GM20000 (cell line): ENCODE measurements at places on chromosomes 2 and 18.

DNA sequence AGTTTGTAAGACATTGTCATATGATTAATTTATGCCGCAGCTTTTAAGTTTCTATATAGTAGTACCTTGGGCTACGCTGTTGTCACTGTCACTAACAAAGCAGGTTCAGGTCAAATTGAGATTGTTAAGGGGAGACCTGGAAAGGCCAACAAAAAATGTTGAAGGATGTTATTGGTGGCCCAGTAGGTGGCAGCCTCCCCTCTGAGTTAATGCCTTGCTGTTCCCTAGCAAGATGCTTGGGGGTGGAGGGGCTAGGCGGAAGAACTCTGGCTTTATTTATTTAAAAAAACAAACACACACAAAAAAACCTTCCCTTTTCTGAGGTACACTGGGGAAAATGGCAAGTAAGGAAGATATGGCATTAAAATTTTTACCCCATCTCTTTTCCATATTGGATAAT, 128.3 kb upstream of the ATP5MC3 start:
- peak; percentile 26 for DNase-seq

- no peak for DNase-seq
Measured at GRCh38 chr2:60979231-60979630, 38.3 kb upstream of the PEX13 start.

DNA sequence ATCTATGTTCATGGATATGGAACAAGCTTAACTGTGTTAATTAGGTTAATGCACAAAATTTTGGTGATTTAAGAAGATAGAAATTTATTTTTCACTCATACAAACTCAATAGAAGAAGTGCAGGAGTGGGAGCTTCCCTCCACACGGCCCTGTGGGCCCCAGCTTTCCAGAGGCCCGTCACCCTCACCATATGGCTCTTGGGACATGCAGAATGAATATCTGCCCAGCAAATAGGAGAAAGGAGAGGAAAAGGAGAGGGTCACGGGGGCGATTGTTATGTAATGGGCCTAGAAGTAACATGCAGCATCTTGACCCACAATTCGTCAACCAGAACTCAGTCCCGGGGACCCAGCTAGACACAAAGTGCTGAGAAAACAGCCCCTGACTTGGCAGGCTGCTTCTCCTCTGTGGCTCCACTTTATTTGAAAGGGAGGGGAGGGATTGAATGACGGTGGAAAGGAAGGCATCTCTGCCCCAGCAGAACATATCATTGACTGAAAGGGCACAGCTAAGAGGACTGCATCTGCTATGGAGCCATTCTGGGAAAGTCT, 648.2 kb upstream of the ID2 start:
- DNase-seq, result no peak

GRCh38 chr2:223935459-223936125, 9.5 kb downstream of the WDFY1 start:
- no peak for DNase-seq

- no peak for DNase-seq
Measured at GRCh38 chr2:235052514-235053354, 100.9 kb downstream of the SH3BP4 start.

- DNase-seq, result no peak
Measured at GRCh38 chr18:29153091-29153490, 976.2 kb upstream of the CDH2 start.

GRCh38 chr2:25671622-25672021, 1.8 kb downstream of the DTNB start:
- DNase-seq, result no peak

- DNase-seq, result no peak
Measured at GRCh38 chr2:237857791-237858190, 1.6 kb upstream of the RAMP1 start.

DNA sequence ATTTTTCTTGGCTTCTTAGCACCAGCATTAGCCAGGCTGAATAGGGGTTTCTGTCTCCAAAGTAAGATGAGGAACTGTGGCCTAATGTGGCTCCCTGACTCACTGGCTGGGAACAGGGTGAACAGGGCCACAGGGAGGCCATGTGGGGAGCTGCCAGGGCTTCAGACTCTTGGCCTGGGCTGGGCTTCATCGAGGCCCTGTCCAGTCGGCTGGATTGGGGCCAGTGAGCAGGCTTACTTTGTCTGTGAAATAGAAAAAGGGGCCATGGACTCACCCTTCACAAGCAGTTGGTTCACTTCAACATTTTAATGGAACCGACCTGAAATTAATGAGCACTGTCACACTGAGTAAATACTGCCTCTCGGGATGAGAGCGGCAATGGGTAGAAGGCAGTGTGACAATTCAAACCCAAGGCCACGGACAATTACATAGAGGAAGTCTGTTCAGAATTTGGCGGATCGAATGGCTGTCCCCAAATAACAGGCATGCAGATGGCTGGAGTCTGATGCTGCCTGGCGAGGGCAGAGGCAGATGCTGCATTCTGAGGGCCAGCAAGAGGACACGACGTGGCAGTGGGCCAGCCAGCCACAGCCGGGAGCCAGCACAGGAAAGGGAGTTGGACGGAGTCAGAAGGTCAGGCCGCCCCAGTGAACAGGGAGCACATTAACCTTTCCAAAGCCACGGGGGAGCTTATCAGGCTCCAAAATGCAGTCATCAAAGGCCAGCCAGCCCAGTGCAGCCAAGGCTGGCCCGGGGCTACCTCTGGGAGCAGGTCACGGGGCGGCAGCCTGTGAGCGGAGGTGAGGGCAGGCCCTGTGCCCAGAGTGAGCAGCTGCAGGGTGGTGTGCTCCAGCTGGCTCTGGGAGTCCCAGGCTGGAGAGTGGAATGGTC, 146.6 kb upstream of the REV1 start:
- DNase-seq, result no peak

DNA sequence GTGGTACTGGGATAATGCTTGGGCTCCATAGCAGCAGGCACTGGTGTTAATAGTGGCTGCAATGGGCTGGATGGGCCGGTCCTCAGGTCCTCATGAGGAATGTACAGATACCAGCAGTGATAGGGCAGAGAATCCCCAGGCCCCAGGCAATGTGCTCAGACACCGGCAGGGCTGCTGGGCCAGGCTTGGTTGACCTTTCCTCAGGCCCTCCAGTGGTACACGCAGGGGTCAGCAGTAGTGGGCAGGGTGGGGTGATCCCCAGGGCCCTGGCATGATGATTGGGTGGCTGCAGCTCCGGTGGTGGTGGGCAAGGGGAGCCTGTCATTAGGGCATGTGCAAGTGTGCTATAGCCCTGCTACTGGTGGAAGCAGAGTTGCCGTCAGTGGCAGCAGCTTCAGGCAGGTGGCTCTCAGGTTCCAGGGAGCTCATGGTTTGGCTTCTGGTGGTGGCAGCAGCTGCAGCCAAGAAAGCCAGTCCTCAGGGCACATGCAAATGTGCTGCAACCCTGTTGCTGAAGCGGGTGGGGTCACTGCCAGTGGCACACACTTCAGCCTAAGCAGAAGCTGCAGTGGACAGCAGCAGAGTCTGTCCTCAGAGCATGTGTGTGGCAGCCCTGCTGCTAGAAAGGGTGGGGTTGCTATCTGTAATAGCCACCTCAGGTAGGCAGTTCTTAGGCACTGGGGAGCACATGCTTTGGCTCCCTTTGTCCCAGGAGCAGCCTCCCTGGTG, 56.8 kb downstream of the CCNT2 start:
- DNase-seq, result no peak

DNA sequence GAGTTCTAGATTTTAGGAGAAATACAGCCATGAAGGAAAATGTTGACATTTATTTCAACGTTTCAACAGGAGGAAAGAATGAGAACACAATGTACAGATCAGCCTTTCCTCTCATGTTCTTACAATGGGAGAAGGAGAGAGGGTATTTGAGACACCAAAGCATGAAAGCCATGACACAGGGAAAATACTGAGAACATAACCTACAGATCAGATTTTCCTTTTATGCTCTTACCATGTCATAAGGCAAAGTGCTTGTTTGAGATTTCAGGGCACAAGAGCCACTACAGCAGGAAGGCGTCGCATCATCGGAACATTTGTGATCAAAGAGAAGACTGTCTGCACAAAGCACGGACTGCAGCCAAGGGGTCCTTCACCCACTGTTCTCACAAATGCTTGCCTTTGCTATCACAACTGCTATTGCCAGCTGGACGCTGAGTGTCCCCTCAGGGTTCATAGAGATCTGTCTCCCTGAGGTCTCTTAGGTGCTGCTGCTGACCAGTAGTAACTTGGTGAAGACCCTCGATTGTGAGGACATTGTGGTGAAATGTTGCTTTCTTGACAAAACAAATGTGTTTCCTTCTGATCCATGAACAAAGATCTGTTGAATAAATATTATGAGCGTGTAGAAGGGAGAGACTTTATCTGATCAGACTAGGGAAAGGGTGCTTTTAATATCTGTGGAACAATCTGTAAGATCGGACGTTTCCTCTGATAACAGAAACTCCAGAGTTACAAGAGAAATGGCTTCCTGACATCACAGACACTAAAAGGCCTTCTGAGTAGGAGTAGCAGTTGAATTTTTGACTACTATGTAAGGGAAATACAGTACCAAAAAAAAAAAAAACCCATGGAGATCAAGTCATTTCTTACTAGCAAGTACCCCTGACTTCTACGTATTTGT, 6.4 kb upstream of the IL1RL1 start:
- no peak for DNase-seq

GRCh38 chr2:47437287-47437686, 34.3 kb downstream of the MSH2 start:
- peak; percentile 36 for DNase-seq

GRCh38 chr2:214201892-214202291, 209.0 kb upstream of the VWC2L start:
- DNase-seq, result no peak

- peak; percentile 8 for DNase-seq
Measured at GRCh38 chr2:182951948-182952663, 85.7 kb upstream of the FRZB start.

- DNase-seq, result no peak
Measured at GRCh38 chr2:104790901-104791495, 62.9 kb upstream of the POU3F3 start.

DNA sequence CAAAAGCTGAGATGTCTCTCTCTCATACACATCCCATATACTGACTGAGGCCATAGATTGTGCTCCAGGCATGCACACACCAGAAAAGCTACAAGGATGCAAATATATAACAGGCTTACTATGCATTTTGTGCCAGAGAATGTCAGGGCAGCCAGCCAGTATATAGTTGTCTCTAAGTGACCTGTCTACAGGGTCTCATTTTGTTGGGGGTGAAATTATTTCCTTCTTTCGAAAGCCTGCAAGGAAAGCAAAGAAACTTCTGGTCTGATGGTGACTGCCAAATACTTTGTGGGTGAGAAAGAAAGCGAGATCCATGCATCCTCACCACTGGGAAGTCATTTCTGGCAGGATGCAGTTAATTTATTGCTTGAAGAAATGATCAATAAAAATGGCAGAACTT, 70.2 kb downstream of the CDCA7 start:
- DNase-seq, result no peak

DNA sequence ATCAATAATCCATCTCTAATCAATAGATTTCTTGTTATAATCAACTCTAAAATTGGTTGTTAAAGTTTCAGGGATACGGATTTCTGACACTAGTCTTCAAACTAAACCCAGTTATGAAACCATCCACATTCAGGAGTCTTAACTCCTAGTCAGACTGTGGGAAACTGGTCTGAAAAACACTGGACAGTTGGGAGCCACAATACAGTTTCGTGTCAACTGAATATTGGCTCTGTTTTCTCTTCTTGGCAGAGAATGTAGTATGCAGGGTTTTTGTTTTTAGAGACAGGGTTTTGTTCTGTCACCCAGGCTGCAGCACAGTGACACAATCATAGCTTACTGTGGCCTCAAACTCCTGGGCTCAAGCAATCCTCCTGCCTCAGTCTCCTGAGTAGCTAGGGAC, 123.1 kb downstream of the RTTN start:
- DNase-seq, result no peak
